ENCODE measurements at places on chromosomes 16 and 17. TPM values are rescaled to one million over a fixed set of nuclear protein-coding genes. Genes with fewer than 3 reads are reported as not detected.

- DNase-seq: no peak
Measured at GRCh38 chr17:31494259-31495021, 103.0 kb downstream of the RAB11FIP4 start.

GRCh38 chr17:5443728-5444127 lies 4.8 kb upstream of the C1QBP start:
- no peak for DNase-seq

The TBC1D3C gene
- not detected for polyA plus RNA-seq

The SLC7A6OS gene
- 25.7 TPM for polyA plus RNA-seq

The GAS2L2 gene
- 0.08 TPM for polyA plus RNA-seq

DNA sequence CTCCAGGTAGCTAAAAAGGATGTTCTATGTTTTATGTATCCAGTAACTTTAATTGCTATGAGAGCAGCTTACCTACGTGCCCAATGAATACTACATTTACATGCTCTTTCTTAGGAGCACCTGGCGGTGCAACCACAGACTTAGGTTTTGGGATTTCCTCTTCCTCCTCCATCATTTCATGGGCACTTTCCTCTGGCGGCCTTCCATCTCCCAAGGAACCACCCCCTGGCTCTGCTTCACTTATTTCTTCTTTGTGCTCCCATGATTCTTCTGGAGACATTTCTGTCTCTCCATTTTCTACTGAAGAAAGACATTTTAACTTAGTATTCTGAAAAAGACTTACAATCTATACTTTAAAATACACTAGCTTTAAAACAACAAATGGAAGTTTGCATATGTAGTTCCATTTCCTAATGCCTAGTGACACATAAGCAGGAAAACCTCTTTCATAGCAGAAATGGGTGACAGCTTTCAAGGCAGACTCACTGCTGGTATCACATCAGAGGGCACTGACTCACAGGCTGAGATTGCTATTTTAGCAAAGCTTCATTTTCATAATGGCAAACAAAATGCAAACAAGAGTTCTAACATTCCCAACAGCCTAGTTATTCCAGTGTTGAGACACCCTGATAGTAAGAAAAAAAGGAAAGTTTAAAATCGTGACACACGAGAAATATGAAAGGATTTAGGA lies 19.1 kb downstream of the GSPT1 start:
- no peak for DNase-seq

The IST1 gene
- 359 TPM for polyA plus RNA-seq

The HLF gene
- 4.8 TPM for polyA plus RNA-seq

GRCh38 chr17:337866-338265 lies 14.7 kb downstream of the RPH3AL start:
- no peak for DNase-seq

DNA sequence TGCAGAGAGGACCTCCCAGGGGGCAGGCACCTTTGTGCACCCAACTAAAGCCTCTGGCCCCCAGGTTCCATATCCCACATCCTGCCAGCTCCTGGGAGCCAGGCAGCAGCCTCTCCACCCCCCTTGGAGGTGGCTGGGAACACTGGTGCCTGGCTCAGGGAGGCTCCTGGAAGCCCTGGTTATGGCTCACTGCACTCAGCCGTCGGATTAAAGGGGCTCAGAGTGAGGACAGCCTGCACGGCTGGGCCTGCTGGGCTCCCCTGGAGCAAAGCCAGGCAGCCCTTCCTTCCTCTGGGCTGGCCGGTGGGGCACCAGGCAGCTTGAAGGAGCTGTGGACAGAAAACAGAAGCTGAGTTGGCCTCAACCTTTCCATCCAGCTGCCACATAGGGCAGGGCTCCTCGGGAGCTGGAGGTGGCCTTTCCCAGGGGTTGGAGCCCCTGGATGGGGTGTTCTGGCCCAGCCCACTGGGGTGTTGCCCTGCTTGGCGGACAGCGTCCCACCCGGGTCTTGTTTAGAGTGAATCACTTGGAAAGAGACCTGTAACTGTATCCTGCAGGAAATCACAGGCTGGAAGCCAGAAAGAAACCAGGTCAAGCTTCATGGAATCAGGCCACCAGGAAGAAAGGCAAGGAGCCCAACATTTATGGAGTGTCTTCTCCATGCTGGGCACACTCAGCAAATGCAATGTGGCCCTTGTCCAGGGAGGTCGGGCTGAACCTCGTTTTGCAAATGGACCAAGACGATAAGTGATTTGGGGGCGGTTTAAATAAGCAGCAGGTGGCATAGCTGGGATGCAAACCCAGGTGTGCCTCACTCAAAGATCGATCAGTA lies 253.3 kb downstream of the SOX9 start:
- DNase-seq: no peak

The TXNDC17 gene
- polyA plus RNA-seq: 78.2 TPM

DNA sequence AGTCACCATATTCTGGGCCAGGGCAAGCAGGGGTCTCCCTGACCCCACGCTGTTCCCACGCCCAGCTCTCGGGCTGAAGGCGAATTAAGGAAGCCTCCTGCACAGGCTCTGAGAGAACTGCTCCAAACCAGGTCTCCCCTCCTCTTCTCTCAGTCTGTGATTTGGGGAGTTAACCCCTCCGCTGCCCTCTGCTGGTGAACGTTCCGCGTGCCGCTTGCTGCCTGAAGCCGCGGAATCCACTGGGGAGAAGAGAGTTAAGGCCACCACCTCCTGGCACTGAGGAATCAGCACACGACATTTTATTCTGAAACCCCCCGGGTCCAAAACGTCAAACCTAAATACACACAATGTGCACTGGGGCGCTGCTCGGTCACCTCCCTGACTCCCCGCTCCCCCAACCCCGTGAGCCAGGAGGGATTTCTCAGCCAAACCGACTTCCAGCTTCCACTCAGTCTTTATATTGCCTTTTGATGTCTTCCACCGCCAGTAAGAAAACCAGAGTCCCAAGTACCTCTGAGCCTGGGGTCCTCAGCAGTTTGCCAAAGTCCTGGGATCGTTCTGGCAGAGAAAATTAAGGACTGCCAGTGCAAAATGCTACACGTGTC lies 54.4 kb upstream of the RCVRN start:
- DNase-seq: no peak

The TAX1BP3 gene
- polyA plus RNA-seq: 78.4 TPM

- DNase-seq: no peak
Measured at GRCh38 chr17:58184308-58184985, 8.1 kb upstream of the EPX start.

DNA sequence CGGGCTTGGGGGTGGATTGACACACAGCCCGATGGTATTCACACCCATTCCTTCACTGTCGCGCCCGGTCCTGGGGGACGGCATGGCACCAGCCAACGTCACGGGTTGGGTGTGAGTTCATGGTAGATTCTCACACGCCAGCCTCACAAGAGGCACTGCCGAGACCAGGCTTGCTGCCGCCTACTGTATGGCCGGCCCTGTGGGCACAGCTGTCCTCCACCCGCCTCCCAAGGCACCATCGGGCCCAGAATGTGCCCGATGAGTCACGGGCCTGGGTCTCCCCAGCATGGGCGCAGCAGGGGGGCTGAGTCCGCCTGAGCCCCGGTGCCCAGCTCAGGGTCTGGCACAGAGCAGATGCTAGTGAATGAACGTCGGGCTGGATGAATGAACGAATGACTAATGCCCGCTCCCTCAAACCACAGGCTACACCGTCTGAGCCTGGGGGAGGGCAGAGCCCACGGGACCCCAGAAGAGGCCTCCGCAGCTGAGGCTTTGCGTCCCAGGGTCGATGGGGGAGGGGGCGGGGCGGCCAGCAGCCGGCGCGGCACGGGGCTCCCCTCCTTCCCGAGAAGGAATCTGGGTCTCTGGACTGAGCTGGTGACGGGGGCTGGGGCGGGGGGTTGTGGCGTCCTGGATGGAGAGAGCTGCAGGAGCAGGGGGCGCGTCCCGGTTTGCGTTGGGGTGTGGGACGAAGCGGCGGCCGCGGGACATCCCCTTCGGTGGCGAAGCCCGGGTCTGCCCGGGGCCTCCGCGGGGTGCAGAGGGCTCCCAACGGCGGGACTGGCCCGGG lies 829 bp downstream of the PITPNM3 start:
- no peak for DNase-seq

- no peak for DNase-seq
Measured at GRCh38 chr17:73028299-73028755, 64.2 kb downstream of the SLC39A11 start.
